ENCODE measurements at places on chromosomes 12 and 14.
A peak's percentile ranks its signal among the peaks of the same experiment; 100 is the strongest.

DNA sequence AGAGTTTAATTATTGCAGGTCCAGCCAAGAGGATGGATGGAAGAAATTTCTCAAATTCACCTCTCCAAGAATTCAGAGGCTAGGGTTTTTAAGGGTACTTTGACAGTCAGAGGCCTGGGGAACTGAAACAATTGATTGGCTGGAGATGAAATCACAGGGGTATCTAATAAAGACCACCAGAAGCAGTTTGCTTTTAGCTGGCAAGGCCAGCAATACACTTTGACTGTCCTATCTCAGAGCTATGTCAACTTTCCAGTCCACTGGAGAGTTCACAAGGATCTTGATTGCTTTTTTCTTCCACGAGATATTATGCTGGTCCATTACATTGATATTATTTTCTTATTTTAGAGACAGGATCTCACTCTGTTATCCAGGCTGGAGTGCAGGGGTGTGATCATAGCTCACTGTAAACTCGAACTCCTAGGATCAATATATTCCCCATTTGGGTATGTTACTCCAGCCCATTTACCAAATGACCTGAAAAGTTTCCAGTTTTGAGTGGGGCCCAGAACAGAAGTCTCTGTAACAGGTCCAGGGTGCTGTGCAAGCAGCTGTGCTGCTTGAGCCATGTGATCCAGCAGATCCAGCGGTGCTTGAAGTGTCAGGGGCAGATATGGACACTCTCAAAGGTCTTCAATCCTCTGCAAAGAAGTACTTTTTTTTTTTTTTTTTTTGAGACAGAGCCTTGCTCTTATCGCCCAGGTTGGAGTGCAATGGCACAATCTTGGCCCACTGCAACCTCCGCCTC is 17.2 kb upstream of the ATF7 start:
- DNase-seq, result no peak

DNA sequence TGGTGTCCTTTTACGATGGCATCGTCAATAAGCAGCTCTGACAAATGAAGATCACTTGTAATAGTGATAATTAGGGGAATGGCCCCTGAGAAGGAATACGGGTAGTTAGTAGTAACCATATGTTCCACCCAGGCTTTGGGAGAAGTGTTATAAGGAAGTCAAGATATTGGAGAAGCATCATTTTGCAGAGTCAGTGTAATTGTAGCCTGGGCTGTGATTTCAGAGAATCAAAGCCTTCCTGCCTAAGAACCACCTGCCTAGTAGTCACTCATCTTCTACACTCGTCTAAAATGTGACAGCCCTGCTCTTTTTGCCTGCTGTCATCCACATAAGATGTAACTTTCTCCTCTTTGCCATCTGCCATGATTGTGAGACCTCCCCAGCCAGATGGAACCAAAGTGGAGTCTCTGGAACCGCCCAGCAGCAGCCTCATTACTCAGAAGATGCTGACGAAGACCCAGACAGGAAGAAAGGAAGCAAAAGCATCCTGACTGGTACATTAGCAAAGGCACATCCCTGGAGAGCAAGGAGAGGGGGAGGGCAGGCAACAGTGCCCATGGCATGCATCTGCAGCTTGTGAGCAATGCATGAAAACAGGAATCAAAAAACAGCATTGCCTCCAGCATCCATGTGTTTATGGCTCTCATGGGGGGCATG is 12.6 kb upstream of the EDDM3A start:
- no peak for DNase-seq

- DNase-seq, result peak; percentile 75
These were observed 71.2 kb downstream of the VCPKMT start for GRCh38 chr14:50045039-50045711.

DNA sequence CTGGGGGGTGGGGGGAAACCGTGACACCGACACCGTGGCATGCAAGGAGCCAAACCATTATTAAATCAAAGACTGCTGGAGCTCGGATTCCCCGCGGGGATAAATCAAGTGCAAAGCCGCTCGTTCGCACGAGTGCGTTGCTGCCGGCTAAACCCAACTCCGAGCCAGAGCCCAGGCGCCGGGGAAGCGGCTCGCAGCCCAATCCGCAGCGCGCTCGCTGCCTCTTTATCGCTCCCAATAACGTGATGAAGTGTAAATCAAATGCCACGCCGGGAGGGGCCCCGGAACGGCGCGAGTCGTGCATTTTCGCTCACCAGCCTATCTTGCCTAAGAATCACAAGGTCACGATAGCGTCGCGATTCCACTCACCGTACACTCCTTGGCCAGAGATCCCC is 1.3 kb downstream of the MDGA2 start:
- DNase-seq, result no peak

DNA sequence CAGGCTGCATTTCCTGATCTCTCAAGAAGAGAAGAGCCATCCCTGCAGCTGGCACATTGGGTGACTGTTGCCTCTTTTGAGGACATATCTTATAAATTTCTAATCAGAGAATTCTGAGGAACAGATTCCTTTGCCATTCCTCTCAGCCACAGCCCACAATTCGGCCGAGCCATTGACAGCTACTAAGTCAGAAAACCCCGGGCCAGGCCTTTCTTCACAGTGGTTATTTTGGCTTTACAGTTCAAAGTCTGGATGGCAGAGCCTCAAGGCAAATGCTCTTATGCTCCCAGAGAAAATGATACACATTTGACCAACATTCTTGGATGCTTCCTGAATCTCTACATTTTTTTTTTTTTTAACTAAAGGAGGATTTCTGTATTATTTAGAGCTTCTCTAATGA is 138.4 kb upstream of the FRMD6 start:
- DNase-seq, result no peak

GRCh38 chr12:8493084-8493483 is 20.2 kb upstream of the CLEC4D start:
- peak; percentile 26 for DNase-seq

DNA sequence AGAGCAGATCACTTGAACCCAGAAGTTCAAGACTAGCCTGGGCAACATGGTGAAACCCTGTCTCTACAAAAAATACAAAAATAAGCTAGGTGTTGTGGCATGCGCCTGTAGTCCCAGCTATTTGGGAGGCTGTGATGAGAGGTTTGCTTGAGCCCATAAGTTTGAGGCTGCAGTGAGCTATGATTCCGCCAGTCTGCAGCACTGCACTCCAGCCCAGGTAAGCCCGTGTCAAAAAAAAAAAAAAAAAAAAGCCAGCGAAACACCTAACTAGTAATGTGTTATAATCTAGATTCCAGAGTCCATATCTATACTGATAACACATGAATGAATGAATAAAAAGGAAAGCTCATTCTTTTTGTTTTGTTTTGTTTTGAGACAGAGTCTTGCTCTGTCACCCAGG is 18.5 kb upstream of the SLC25A3 start:
- no peak for DNase-seq

DNA sequence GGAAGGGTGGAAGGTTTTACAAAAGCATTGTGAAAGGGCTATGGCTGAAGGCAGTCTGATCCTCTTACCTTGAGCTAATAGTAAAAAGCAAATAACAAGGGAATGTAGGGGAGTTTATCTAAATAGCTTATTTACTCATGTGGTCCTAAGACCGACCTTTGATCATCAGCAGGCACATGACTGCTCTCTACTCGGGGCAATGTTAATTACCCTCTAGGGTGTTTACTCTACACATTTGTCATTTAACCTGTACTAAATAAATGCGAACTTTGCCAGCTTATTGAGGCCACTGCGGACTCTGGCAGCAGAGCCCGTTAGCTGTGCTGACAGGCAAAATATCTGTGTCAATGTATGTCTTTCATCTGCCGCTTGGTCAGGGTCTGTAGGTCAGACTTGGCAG is 768.3 kb upstream of the ATXN7L3B start:
- DNase-seq, result no peak

DNA sequence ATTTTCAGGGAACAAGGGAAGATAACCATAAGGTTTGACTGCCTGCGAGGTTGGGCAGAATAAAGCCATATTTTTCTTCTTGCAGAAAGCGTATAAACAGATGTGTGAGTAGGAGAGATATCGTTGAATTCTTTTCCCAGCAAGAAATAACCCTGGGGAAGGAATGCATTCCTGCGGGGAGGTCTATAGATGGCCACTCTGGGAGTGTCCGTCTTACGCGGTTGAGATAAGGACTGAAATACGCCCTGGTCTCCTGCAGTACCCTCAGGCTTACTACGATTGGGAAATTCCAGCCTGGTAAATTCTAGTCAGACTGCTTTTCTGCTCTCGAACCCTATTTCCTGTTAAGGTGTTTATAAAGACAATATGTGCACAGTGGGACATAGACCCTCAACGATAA is 225.0 kb downstream of the LRIG3 start:
- no peak for DNase-seq
